Activated B cell treated with CpG ODN at 0.5 μM for 24 hours (primary cell): ENCODE measurements at places on chromosomes 7 and 10.

GRCh38 chr7:157651366-157652160 is 314.8 kb downstream of the DNAJB6 start:
- no peak for DNase-seq

DNA sequence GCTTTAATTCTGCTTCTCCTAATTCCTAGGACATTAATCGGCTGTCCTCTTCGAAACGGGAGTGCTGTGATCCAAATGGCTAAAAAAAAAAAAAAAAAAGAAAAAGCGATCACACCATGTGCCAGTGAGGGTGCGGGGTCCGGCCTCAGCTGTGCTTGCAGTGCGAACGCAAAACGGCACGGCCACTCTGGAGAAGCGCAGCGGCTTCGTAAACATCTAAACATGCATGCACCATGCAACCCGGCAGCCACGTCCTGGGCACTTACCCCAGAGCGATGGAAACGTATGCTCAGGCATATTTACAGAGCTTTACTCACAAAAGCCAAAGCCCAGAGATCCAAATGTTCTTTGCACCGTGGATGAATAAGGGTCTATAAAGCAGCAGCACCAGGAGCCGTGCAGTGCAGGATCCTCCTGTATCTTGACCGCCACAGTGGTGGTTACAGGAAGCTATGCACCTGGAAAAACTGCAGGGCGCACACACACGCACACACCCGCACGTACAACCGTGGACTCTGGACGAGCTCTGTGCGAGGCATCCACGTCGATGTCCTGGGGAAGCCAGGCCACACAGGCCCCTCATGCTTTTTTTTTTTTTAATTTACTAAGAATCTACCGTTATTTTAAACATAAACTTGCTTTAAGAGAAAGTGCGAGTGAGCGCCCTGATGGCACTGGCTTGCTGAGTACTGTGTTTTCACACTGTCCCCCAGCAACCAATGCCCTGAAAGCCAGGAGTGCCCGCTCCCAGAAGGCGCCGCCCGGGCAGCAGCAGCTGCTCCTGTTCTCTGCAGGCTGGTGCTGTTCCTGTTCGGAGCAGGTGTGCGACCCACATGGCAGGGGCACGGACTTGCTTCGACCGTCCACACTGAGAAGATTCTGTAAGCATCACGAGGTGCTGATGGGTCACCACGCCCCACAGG is 25.0 kb downstream of the GPER1 start:
- no peak for DNase-seq

DNA sequence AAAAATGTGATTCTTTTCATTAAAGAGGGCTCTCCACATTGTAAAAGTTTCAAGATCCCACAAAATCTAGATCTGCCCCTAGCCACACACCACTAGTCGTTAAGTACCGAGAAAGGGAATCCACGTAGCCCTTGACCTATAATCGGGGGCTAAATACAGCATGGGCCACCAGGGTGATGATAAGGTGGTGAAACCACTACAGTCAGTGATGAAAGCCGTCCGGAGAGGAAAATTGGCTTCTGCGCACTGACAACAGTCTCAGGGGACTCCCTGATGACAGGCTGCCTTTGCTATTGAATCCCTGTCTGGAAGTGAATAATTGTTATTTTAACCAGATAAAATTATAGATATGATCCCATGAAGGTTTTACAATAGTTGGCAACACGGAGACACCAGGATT is 4.6 kb downstream of the TECTB start:
- no peak for DNase-seq

- no peak for DNase-seq
Measured at GRCh38 chr7:49692516-49692915, 80.9 kb upstream of the VWC2 start.

- DNase-seq, result no peak
Measured at GRCh38 chr10:16011548-16011947, 151.2 kb upstream of the MINDY3 start.

DNA sequence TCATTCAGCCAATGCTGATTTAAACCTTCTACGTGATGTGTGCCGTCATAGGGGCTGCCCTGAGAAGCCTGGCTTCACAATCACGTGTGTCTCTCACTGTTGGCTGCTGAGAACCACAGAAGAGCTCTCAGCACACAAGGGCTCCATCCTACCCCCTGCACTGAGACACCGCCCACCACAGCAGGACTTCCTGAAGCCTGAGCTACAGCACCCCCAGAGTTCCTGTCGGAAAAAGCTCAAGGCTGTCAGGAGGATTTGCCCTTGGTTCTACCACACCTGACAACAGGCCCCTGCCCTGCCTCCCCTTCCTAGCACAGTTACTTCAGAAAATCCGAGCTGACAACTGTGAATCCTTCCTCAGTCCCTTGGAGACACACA is 191.9 kb downstream of the MAD1L1 start:
- no peak for DNase-seq

DNA sequence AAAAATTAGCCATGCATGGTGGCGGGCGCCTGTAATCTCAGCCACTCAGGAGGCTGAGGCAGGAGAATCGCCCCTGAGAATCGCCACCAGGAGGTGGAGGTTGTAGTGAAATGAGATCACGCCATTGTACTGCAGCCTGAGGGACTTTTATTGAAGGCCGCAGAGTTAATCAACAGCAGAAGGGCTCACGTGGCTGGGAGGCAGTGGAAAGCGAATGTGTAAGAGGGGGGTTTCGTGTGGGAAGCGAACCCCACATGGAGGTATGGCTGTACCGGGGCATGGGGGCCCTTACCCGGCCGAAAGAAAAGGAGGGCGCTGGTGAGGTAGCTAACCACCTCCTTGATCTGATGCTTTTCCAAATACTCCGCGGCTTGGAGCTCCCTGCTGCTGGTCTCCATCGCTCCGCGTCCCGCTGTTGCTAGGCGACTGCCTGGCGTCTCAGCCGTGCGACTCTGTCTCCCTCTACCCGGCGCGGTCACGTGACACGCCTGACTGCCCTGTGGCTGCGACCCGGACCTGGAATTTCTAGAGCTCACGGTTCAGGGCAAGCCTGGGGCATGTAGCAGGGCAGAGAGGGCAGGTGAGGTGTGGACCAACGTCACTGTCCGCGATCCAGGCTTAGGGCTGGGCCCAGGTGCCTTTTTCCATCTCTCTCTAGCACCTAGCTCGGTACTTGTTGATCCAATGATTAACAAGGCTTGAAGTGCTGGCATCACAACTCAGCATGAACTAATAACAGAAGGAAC is at the start of gene EFCAB10:
EFCAB10 (minus strand) TSS at position 428 of the 746 bp plus-strand sequence; CDS start at position 398, 30 bp downstream.
- no peak for DNase-seq

DNA sequence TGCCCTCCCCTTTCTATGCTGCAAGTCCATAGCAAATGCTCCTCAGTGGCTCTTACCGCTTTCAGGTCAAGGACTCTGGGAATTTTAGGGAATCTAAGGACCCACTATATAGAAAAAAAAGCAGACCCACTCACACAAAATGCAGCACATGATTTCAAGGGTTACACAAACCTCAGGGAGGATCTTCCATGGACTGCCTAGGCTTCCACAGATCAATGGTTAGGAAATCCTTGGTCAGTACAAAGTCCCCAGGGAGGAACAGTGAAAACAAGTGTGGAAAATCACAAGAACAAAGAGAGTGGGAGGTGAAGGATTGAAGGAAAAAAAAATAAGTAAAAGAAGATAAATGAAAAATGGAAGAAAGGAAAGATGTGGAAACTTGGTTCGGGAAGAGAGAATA is 188.4 kb downstream of the AHR start:
- no peak for DNase-seq

DNA sequence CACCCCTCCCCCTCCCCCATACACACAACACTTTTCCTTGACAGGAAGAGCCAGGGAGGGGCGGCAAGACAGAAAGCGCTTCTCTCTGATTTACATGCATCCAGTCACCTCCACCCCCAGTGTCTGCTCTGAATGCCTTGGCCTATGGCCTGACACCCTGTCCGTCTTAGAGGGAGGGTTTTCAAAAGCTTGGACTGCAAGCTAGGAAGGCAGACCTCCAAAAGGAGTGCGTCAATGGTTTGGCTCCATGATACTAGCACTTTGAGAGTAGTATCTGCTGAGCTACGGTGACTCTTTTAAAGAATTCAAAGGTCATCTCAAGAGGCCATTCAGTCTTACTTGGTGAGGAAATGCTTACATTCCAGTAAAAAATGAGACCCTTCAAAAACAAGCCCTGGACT is 20.3 kb upstream of the PAX2 start:
- DNase-seq, result no peak

DNA sequence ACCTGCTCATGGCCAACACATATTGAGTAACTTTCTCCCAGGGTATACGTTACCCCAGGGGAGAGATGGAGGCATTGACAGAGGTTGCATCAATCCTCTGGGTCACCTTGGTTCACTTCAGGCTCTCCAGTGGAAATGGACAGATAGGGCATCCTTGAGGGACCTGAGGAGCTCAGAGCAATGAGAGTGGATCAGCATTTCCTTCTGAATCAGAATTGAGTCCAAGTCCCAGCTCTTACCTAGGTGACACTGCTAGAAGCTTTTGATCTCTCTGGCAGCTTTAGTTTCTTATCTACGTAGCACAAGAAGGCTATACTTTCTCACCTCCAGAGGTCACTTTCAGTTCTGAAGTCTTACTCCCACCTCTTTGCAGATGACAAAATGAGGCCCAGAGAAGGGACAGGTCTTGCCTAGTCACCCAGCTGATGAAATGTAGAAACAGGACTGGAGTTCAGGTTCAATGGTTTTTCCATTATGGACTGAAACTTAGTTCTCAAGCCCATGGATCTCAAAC is 35.2 kb downstream of the PANK1 start:
- DNase-seq, result no peak

- no peak for DNase-seq
Measured at GRCh38 chr10:116469437-116469836, 41.8 kb downstream of the PNLIPRP3 start.

- no peak for DNase-seq
Measured at GRCh38 chr10:47360419-47361040, 12.4 kb downstream of the RBP3 start.

- no peak for DNase-seq
Measured at GRCh38 chr7:93836116-93836515, 54.4 kb downstream of the TFPI2 start.

- DNase-seq, result no peak
Measured at GRCh38 chr7:66899552-66900280, 21.3 kb upstream of the TMEM248 start.

- DNase-seq, result no peak
Measured at GRCh38 chr10:107653832-107654287, 489.4 kb upstream of the SORCS1 start.

GRCh38 chr7:44143646-44144250 is 2.6 kb upstream of the MYL7 start:
- DNase-seq, result no peak

- DNase-seq, result no peak
Measured at GRCh38 chr10:125700355-125700911, 17.5 kb upstream of the TEX36 start.

DNA sequence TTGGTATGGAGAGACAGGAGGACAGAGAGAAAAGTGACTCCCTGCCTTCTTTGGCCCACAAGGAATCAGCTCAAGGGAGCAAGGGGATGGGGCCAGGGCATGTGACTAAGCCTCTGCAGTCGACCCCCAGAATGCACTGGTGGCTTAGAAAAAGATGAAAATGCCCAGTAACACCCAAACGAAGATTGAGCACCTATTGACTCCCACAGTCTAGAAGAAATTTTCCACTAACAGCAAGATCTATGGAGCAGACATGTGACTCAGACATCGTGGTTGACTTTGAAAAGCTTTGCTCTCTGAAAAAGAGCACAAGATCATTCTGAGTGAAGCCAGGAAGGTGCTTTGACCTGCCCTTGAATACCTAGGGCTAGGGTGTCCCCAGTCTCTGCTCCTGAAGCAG is 586.0 kb downstream of the CALN1 start:
- no peak for DNase-seq

GRCh38 chr7:118239014-118239413 is 14.5 kb downstream of the ANKRD7 start:
- no peak for DNase-seq

GRCh38 chr7:2066251-2066919 is 166.4 kb downstream of the MAD1L1 start:
- peak; percentile 48 for DNase-seq

DNA sequence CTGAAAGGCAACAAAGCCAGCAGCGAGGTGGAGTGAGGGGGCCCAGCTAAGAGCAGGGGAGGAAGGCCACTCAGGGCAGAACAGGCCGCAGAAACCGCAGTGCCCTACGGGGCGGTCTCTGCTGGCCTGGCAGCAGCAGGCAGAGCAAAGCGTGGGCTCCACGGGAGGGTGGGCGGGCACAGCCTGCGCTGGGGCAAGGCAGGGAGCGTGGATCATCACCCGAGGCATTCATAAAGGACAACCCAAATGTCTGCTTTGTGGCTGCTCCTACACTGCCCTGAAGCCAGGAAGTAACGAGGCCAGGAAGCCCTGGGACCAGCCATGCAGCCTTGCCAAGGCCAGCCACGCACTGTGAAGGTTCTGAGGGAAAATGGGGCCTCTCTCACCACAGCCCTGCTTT is 127.5 kb downstream of the MAD1L1 start:
- DNase-seq, result no peak

DNA sequence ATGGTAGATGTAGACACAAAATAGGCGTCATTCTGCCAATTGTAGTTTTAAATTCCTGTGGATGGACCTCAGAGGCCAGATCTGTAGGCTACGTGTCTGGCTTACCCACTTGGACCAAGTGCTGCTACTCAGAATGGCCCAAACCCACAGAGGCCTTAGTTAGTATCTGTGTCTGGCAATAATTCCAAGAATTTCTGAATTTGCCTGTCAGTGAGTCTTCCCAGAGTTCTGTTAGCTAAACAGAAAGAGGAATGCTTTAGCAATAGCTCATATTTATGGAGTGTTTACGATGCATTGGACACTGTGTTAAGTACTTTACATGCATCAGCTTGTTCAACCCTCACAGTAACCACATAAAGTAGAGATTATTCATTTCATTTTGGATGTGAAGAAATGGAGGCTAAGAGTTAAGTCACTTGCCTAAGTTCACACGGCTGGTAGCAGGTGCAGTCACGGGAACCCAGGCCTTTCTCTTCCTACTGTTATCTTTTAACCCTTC is 231.8 kb downstream of the PTEN start:
- no peak for DNase-seq

- no peak for DNase-seq
Measured at GRCh38 chr7:123528265-123528664, 6.1 kb downstream of the IQUB start.

DNA sequence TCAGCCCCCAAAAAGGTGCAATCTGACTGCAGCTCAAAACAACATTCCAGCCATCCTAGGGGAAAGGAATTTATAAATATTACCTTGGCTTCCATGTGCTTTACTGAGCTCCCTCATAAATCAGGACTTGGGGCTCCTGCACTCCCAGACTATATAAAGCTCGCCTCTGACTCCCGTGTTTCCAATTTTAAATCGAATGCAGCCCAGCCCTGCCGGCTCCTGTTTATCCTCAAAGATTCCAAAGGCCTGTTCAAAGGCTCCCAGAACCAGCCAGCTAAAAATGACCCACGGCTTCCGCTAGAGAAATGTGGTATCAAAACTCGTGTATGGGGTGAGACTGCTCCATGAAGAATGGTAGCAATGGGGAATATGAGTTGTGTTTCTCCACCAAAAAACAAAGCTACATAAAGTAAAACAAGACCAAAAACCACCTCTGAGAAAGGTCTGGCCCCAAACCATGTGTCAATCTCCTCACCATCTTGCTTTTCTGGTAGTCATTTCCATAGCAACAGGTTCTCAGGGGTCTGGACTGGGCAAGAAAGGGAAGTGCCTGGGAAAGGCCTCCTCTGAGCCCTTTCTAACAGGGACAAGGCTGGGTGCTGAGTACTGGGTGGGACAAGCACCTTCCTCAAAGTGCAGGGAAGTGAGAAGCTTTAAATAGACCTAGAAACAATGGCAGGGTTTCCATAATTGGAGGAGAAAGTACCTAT is 5.1 kb downstream of the CALML3 start:
- DNase-seq, result peak; percentile 1

GRCh38 chr10:16439295-16439694 is 2.5 kb downstream of the PTER start:
- no peak for DNase-seq
